ENCODE measurements at places on chromosomes 6 and 20. TPM values are rescaled to one million over a fixed set of nuclear protein-coding genes. Genes with fewer than 3 reads are reported as not detected.

DNA sequence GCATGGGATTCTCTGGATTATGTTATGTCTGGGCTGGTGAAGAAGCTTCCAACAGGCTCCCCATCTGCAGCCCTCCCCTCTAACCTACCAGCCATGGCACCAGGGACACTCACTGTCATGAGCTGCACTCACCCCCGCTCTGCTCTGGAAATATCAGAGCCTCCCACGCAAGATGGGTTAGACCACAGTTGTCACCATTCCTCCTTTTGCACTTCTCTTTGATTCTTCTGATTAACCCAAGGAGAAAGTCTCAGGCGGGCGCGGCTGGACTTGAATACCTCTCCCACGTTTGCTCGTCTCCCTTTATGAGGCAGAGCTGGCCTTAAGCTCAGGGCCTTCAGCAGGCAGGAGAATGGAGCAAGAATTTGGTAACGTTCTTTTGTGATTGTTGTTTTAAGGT, 128.1 kb downstream of the CEBPB start:
- no peak for DNase-seq

GRCh38 chr6:44497807-44498206, 110.3 kb downstream of the CDC5L start:
- no peak for DNase-seq

DNA sequence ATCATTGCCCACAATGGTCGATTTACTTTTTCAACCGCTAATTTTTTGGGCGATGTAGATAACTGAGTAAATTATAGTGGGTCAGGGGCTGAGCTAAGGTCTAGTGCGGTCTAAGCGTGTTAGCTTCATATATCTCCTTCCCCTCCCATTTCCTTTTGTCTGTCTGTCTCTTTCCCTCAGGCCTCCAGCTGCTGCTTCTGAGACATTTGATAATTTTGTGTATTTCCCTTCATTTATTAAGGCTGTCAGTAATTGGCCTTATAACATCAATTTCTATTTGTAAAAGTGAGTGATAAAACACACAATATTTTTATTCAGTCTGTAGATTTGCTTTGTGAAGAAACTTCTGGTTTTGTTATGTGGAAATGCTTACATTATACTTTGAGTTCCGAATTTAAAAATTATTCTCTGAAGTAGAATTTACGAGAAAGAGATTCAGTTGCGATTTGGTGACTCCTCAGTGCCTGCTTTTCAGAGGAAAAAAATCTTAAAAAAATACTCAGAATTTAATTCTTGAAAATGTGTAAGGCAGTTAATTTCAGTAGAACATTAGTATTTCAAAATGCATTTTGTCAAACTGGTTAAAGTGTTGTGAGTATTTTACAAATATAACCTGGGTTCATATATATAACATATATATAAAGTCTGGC, 1.4 kb downstream of the TMEM170B start:
- DNase-seq, result no peak

DNA sequence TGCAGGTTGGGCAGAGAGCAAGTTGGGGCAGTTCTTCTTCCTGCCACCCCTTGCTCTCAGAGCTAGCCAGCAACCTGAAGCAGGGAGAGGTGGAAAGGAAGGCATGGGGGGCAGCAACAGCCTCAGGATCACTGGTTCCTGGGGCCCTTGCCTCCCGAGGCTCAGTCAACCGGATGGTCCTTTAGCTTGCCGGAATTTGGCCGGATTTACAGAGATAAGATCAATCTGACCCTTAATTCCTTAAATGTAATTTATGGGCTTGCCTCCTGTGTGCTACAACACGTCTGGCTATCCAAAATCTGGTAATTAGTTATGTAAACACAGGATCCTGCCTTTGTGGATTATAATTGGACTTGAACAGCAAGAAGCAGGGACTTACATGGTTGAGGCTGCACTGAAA, 19.5 kb upstream of the TCP11 start:
- DNase-seq, result no peak

DNA sequence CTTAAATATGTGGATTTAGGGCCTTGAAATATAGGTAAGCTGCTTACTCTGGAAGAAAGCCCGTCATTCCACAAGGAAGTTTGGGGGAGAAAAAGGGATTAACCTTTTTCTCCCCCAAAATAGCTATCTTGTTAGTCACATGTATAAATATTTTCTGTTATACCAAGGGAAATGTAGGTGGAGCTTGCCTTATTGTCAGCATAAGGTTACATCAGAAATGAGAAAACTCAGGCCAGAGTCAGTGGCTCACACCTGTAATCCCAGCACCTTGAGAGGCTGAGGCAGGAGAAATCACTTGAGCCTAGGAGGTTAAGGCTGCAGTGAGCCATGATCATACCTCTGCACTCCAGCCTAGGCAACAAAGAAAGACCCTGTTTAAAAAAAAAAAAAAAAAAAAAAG, 129.9 kb downstream of the LRFN2 start:
- DNase-seq, result no peak

- no peak for DNase-seq
These were observed 9.2 kb upstream of the SDCBP2 start for GRCh38 chr20:1338096-1338495.

DNA sequence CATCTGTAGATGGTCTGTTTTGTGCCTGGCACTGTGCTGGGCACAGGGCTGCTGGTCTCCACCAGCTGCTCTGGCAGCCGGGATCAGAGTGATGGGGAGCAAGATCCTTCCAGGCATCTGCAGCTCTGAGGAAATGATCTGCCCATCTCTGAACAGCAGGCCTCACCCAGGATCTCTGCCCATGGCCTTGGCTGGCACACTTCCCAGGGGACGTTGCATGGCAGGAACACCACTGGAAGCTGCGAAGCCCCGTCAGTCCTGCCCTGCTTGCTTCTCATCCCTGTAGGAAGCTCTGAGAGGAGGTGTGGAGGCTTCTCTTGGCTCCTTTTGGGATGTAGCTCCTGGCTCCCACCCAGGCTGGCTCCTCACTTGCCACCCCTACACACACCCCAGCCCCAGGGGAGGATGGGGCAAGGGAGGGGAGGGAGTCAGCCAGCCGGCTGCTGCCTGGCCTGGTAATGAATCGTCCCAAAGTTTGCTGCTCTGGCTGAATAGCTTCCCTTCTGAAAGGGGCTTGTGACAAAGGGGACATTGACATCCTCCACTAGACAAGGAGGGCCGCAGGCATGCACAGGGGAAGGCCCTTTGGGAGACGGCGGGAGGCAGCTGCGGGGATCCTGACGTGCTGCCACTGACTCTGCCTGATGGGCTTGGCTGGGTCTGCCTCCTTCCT, 108.9 kb downstream of the VEGFA start:
- no peak for DNase-seq

GRCh38 chr6:144036064-144036834, 28.2 kb upstream of the PLAGL1 start:
- DNase-seq, result no peak

DNA sequence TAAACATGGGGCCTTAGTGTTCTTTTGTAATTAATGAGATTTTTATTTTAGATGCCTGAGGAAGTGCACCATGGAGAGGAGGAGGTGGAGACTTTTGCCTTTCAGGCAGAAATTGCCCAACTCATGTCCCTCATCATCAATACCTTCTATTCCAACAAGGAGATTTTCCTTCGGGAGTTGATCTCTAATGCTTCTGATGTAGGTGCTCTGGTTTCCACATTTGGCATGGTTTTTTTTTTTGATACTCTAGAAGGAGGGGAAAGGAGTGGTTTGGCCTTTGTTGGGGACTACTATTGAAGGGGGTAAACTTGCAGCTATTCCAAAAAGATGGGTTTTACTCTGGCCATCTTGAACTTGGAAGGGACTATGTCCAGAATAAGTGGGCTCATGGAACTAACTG, 1.7 kb downstream of the HSP90AB1 start:
- DNase-seq, result no peak

The NPBWR2 gene
- total RNA-seq, result not detected

DNA sequence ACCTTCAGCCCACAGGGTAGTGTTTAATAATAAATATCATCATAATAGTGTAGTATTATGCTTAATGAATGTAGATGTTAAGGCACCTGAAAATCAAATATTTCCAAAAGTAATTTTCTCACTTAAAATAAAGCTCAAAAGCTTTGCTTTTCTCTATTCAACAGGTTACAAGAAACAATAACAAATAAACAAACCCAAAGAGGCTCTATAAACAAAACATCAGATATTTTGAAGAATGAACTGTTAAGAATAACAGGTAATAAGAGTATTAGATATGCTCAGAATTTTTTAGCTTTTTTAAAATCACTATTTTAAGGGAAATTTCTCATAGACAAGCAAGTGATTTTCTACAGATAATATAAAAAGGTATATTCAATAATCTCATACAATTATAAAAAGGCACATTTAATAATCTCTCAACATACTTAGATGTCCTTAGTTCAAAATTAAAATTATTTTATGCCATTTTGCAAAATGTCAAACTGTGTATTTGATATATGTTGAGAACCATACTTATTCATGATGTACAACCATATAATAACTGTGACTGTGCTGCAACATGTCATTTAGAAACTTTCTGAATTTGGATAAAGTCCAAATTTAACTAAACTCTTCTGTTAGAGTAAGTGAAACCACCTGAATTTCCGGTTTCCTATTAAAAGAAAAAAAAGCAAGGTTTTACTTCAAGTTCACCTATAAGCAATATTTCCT, 35.8 kb downstream of the PHIP start:
- no peak for DNase-seq

All from prostate gland (tissue), 2 donors.